ENCODE measurements at places on chromosomes 11 and 22. TPM values are rescaled to one million over a fixed set of nuclear protein-coding genes. Genes with fewer than 3 reads are reported as not detected.
A peak's percentile ranks its signal among the peaks of the same experiment; 100 is the strongest.

DNA sequence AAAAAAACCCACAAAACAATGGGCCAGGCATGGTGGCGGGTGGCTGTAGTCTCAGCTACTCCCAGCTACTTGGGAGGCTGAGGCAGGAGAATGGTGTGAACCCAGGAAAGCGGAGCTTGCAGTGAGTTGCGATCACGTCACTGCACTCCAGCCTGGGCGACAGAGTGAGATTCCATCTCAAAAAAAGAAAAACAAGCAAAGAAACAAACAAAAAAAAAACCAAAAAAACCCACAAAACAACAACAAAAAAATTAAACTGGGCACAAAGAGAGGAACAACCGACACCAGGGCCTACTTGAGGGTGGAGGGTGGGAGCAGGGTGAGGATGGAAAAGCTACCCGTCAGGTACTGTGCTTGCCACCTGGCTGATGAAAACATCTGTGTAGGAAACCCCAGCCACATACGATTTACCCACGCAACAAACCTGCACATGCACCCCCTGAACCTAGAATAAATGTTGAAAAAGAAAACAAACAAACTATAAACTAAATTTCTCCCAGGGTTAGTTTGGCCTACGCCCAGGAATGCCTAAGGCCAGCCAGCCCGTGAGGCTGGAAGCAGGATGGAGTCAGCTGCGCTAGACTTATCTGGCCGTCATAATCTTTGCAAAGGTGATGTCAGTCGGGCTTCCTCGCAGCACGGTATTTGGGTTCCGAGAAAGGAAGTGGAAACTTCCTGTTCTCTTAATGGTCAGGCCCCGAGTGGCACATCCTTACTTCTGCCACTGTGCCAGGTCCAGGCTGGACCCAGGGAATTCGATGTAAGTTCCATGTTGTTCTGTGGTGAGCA lies 21.9 kb upstream of the CYB5R3 start:
- no peak for DNase-seq

DNA sequence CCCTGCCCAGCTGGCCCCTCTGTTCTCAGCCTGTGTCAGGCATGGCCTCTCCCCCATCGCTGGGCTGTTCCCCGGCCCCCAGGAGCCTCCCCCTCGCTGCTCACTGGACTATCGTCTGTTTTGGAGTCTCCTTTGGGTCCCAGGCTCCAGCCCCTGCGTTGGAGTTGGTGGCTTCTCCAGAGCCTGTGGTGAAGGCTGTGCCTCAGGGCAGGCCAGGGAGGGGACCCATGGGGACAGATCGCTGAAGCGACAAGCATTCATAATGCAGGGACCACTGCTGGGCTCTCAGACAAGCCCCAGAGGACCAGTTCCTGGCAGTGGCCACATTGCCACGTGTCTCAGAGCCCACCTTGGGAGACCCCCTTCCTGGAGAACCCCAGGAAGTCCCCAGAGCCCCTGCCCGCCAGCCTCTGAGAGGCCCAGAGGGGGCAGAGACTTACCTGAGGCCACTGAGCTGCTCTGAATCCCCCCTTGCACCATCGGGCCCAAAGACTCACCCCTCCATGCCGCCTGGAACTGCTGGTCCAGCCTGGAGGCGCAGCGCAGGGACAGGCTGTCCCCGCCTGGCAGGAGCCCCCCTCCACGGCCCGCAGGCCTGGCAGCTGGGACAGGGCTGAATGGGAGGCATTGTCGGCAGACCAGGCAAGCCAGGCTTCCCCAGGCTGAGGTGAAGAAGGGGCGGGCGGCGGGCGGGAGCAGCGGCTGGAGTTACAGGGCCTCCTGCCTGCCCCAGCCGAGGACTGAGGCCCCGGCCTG lies at the start of gene CHADL:
TSS of gene CHADL (minus strand) at position 555 of the 756 bp plus-strand sequence. CDS start at position 505, 50 bp downstream.
- no peak for DNase-seq

DNA sequence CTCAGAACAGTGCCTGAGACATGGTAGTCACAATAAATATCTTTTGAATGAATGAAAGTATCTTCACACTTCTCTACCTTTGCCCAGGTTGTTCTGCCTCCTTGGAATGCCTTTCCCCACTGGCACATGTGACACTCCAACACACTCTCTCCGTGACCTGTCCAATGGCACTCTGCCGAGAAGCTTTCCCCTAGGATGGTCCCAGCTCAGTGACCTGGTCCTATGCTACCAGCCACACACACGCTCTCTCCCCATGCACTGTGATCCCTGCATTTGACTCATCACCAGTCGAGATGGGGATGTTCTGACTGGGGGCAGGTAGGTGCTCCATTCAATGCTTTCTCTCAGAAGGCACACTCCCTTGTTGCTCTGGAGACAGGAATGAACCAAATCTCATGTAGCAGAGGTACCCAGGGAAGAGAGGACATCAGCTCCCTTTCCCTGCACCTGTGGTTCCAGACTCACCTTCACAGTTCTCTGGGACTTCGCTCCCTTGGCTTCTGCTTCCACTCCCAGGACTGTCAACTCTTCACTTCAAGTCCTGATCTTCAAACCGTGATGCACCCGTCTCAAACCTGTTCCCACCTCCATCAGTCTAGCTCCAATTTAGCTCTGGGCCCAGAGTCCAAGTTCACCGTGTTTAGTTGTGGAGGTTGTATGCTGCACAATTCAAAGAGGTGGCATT lies 30.7 kb upstream of the LMO1 start:
- DNase-seq, result no peak

DNA sequence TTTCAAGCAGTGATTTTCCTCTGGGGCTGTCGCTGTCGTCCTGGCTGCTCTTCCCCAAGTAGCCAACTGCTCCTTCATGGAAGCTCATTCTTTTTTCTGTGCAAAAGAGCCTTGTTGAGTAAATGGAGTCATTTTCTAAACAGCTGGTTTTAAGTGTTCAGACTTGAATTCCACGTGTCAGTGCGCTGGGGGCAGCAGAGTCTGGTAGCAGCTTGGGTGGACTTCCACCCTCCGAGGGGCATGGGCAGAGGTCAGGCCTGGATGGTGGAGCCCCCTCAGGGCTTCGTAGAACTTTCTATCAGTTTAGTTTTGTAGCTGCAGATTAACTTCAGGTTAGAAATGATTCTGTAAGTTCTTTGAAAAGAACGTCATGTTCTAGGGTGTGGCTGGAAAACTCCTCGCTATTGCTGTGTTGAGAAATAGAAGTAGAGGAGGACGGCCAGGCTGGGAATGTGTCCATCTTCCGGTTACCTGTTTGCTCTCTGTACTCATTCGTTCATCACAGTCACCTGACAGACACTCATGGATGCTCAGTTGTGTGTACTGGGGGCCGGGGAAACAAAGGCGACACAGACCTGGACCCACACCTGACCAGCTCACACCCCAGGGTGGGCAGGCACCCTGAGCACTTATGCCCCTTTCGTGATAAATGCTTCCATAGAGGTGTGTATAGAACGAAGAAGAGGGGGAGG lies 270.7 kb downstream of the TBC1D22A start:
- DNase-seq, result peak; percentile 61

DNA sequence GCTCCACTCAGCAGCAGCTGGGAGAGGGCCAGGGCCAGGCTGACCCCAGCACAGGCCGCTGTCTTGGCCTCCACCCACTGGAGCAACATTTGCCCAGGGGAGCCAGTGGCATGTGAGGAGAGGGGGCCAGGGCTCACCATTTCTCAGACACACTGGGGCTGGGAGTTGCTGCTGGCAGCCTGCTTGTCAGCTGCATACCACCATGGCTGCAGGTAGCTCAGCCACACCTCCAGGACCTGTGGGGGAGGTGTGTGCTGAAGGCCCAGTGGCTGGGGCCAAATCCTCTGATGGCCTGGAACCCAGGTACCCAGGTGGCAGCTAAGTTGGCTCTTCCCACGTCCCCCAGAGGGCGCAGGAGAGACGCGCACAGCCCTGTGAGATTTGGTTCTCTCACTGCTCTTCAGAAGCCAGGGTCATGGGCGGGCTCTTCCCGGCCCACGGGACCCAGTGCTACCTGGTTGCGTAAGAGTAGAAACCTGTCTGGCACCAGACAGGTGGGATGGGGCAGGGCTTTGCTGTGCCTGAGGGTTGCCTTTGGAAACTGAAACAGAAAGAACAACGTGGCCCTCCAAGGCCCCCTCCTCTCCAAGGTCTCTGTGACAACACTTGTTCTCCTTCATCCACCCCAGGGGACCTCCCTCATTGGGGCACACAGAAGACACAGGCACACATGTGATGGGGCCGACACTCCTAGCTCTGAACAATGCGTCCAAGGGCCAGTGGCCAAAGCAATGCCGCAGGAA lies 98.8 kb downstream of the MED15 start:
- peak; percentile 91 for DNase-seq

DNA sequence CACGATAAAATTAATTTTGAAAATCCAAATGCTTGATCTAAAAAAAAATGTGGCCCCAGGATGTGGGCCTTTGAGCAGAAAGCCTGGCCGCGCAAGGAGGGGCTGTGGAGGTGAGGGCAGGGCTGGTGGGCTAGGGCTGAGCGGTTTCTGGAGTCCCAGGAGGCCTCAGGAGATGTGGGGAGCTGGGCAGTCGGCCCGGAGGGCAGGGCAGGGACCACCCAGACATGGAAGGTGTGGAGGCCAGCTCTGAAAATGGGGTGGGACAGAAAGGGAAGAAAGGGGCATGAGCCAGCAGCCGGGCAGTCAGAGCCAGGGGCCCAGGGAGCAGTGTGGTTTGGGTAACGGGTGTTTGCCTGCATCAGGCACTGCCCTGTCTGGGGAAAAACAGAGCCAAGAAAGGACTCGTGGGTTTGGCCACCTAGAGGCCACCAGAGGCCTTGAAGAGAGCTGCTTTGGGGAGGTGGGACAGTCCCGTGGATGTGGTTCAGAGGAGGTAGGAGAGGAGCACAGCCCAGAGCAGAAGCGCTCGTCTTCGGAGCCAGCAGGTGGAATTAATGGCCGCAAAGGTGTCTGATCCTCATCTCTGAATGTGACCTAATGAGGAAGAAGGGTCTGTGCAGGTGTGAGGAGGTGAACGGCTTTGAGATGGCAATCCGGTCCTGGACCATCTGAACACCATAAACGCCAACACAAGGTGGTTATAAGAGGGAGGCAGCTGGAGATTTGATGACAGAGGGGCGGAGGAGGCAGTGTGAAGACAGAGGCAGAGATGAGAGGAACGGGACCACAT lies 50.2 kb downstream of the IGF2 start:
- DNase-seq, result peak; percentile 84

- peak; percentile 30 for DNase-seq
Measured at GRCh38 chr11:92765965-92766371, 203.5 kb upstream of the MTNR1B start.

- peak; percentile 78 for DNase-seq
Measured at GRCh38 chr11:12382451-12382850, 5.1 kb downstream of the PARVA start.

GRCh38 chr11:15169815-15170551 lies 55.3 kb downstream of the INSC start:
- DNase-seq, result no peak

GRCh38 chr11:36948460-36949127 lies 350.6 kb upstream of the RAG2 start:
- no peak for DNase-seq

GRCh38 chr11:9363954-9364912 lies 20.2 kb upstream of the IPO7 start:
- DNase-seq, result peak; percentile 97

- DNase-seq, result no peak
Measured at GRCh38 chr22:28448625-28449024, 231.0 kb downstream of the TTC28 start.

GRCh38 chr11:100525635-100526034 lies 161.5 kb upstream of the ARHGAP42 start:
- DNase-seq, result no peak

DNA sequence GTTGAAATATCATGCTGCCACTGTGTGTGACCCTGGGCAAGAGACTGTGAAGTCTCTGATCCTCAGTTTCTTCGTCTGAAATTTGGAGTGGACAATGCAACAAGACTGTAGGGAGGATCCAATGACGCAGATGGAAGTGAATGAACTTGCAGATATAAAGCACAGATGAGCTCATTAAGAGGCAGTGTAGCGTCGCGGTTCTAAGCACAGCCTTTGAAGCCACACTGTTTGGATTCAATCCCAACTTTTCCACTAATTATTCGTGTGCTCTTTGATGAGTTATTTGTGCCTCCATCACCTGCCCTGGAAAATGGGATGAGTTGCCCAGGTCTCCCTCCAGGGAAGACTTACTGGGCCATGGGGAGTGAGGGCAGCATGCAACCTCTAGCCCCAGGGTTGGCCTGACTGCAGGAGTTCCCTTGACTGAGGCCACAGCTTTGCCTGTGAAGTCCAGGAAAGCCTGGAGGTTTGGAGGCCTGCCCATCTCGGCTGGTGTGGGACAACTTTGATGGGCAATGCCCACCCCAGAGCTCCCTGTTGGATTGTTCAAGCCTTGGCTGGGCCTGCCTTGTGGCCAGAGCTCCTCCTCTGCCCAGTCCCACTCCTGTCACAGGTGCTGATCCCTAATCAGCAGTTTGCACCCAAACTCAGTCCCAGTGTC lies 266.0 kb upstream of the B3GAT1 start:
- DNase-seq, result no peak

DNA sequence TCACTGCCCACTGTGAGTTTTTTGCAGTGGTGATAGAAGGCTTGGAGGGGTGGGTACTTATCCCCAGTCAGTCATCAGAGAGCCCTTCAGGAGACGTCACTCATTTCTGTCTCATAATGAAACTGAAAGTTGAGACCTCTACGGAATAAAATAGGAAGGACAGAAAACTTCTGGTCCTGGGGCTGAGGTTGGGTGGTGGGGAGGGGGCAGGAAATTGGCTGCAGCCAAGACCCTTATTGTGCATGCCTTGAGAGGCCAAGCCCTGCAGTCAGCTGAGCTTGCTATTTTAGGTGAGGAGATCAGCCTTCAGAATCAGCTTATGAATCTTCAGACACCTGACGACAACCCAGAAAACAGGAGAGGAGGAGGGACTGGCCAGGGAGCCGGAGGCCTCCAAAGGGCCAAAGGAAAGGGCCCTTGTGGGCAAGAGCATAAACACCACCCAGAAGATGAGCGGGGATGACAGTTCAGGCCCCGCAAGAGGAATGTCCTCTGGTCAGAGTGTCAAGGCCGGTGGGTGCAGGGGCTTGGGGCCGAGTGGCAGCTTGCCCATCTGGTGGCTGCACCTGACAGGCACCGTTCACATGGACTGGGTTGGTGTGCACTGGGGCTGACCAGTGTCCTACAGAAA lies 17.9 kb upstream of the ADA2 start:
- peak; percentile 13 for DNase-seq

DNA sequence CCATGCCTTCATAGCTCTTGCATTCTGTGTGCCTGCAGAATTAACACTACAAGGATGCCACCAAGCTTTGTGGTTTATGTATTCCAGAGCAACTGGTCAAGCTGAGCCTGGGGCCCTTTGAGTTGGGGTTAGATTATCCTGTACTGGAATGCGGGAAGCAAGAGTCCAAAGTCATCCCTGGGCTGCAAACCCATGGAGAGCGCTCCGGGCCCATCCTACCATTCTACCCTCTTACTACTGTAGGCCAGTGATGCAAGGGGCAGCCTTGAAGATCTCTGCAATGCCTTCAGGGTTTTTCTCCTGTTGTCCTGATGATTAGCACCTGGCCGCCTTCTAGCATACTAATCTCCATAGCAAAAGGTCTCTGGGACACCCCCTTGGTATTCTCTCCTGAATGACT lies 51.3 kb downstream of the TUG1 start:
- no peak for DNase-seq

GRCh38 chr11:44591557-44591956 lies 26.1 kb downstream of the CD82 start:
- DNase-seq, result peak; percentile 58

Gene ARVCF
- 27.1 TPM for total RNA-seq

Gene MS4A12
- total RNA-seq, result not detected

Gene OR2AT4
- not detected for total RNA-seq

Gene ZNF408
- 16.2 TPM for total RNA-seq

Gene SLC15A3
- total RNA-seq, result 10.9 TPM

Gene SEPTIN3
- total RNA-seq, result 0.29 TPM

Gene ELMOD1
- total RNA-seq, result under 0.01 TPM

Gene OR52A1
- not detected for total RNA-seq

Measured in osteoblast (primary cell).